ENCODE measurements at places on chromosomes 5 and 9.

DNA sequence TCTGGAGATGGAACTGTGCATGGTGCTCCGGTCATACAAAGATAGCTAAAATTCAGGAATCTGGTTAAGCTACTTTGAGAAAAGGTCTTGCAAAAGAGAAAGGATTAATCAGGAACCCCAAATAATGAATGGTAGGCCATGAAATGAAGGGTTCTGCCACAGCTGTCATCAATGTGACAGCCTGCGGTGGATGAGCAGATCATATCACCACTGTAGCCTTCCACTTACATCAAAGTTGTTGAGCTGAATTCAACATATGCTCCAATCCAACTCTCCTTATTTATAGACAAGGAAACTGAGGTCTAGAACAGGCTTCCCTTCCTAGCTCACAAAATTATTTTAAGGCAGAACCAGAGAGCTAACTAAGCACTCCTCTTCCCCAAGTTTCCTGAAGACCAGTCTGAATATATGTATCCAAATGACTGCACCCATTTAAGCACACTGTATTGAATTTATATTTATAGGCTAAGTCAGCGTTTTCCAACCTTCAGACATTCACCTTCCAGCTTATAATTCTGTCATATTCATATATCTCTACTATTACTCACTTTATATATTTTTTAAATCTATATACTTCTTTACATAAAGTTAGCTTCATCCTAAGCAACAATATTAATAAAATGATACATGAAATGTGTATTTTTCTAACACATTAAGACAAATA is 13.9 kb upstream of the PTGER4 start:
- DNase-seq, result no peak

- no peak for DNase-seq
Measured at GRCh38 chr5:123543438-123543837, 31.5 kb downstream of the CSNK1G3 start.

GRCh38 chr9:134191455-134192209 is 27.3 kb upstream of the RNU6ATAC start:
- DNase-seq, result no peak

- DNase-seq, result no peak
Measured at GRCh38 chr9:19473605-19474004, 64.8 kb downstream of the ACER2 start.

DNA sequence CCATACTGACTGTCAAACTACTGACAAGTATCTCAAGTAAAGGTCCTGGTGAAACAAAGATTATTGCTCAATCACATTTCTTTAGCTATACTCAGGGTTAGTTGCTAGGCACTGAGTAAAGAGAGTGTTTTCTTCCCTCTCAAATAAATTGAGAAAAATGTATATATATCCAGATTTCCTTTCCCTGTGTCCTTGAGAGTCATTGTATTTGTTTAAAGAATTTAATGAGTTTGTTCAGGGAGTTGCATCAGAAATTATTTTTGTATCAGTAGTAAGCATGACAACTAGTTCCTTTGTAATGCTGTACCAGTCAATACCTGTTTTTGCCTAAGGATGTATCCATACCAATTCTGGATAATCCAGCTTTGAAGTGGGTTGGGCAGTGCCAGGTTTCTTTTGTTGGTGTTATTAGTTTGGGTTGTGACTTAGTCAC is 3.2 kb upstream of the ANKHD1 start:
- no peak for DNase-seq

DNA sequence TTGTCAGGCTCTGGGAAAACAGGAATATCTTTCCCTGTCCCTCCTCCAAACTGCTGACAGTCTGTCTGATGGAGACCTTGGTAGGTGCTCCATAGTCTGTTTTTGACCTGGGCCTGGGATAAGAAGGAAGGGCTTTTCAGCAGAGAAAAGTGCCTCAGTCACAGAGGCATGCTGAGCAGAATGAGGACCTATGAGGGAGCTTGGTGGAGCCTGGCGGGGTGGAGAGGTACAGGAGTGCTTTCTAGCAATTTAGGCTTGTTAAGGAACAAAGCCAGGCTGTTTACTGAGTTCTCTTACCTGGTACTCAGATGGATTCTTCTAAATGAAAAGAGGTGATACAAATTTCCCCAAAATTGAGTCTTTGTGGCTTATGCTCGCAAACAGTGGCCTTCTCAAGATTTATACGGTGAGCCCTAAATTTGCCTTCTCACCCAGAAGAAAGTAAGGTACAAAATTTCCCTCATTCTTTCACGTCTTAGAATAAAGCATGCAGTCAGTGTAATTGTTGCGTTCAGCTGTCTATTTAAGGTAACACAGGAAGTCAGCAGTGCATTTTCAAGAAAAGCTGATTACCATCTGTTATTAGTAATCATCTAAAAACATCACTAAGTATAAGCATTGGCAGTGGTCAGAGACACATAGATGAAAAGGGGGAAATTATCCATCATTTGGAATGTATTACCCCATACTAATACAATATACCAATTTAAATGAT is 28.6 kb upstream of the IL13 start:
- DNase-seq, result no peak

DNA sequence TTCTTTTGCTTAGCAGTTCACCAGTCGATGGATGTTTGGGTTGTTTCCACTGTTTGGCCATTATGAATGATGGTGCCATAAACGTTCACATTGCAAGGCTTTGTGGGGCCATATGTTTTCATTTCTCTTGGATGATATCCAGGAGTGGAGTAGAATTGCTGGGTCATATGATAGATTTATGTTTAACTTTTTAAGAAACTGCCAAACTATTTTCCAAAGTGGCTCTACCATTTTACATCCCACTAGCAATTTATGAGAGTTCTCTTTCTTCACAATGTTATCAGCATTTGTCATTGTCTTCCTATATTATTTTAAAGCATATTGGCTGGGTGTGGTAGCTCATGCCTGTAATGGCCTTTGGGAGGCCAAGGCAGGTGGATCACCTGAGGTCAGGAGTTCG is 5.2 kb downstream of the GPR107 start:
- DNase-seq, result no peak

- DNase-seq, result no peak
Measured at GRCh38 chr9:114008667-114009410, 69.3 kb downstream of the AMBP start.

DNA sequence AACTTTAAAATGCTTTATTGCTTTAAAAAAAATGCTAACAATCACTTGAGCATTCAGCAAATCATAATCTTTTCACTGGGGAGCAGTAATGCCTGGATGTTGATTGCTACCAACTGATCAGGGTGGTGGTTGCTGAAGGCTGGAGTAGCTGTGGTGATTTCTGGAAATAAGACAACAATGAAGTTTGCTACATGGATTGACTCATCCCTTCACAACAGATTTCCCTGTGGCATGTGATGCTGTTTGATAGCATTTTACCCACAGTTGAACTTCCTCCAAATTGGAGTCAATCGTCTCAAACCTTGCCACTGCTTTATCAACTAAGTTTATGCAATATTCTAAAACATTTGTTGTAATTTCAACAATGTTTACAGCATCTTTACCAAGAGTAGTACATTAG is 83.3 kb downstream of the MLLT3 start:
- no peak for DNase-seq

DNA sequence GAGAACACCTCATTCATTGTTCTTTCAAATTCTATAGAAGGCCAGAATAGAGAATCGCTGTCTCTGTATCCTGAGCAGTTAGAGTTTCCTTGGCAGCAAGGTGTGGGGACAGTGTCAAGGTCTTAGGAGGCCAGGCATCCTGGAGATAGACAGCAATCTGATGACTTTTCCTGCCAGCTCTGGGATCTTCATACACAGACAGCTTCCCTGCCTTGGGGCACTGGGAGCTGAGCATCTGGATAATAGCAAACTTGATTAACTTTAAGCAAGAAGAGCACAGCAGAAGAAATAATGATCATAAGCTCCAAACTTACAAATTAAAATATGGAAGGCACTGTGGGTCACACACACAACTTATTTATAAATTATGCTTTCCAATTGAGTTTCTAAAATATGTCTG is 86.1 kb upstream of the STK32A start:
- no peak for DNase-seq

Measured in GOT3 (cell line).